ENCODE measurements at places on chromosomes 4 and X. TPM values are rescaled to one million over a fixed set of nuclear protein-coding genes. Genes with fewer than 3 reads are reported as not detected.

CSN1S1 gene
- not detected for total RNA-seq

DNA sequence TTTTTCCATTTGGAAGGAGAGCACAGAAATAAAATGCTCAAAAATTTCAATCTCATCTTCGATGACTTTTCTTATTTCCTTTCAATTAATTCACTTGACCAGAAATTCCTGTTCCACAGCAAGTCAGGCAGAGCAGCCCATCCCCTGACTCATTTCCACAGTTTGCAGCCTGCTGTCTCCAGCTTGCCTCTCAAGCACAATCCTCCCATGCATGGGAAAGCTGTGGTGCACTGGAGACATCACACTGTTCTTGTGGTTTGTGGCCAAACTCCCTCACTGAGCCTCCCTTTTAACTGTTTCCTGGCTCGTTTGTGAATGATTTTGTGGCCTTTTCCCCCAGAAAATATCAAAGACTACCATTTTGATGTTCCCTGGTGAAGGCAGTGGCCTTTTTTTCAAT lies 114.0 kb upstream of the ENPEP start:
- no peaks in the 10 kb centered on the region for H3K36me3 ChIP-seq
- H3K27ac ChIP-seq = no peak overlapping the region
- no peaks in the 10 kb centered on the region for H3K27me3 ChIP-seq
- no peaks in the 10 kb centered on the region for H3K4me1 ChIP-seq
- H3K4me3 ChIP-seq = no peak overlapping the region

CLGN gene
- total RNA-seq = 6.4 TPM

UGT2B17 gene
- not detected for total RNA-seq

ARL9 gene
- 0.73 TPM for total RNA-seq
